ENCODE measurements at places on chromosomes 2 and 18. TPM values are rescaled to one million over a fixed set of nuclear protein-coding genes. Genes with fewer than 3 reads are reported as not detected.

The IL18RAP gene
- 6.0 TPM for total RNA-seq

The VWC2L gene
- total RNA-seq = not detected

The PRSS56 gene
- not detected for total RNA-seq

The ADAM23 gene
- total RNA-seq = 0.07 TPM

The TMEM237 gene
- total RNA-seq = 14.3 TPM

The METTL8 gene
- total RNA-seq = 44.8 TPM

The KCNF1 gene
- not detected for total RNA-seq

The ARHGAP25 gene
- total RNA-seq = 61.5 TPM

The SERPINB7 gene
- not detected for total RNA-seq

The FLACC1 gene
- total RNA-seq = 0.76 TPM

The UGT1A10 gene
- not detected for total RNA-seq

The ZSWIM2 gene
- total RNA-seq = not detected

The SCYGR4 gene
- not detected for total RNA-seq

The MFSD2B gene
- total RNA-seq = 0.25 TPM

The ACYP2 gene
- total RNA-seq = 6.0 TPM

The ASNSD1 gene
- 43.2 TPM for total RNA-seq

The PAX8 gene
- total RNA-seq = 0.63 TPM

The MGAT5 gene
- total RNA-seq = 36.9 TPM

The UGT1A7 gene
- not detected for total RNA-seq

The RFTN2 gene
- total RNA-seq = not detected

The ASB18 gene
- not detected for total RNA-seq

The FIGN gene
- total RNA-seq = not detected

The LIPG gene
- total RNA-seq = 0.18 TPM

The BOK gene
- 0.22 TPM for total RNA-seq

The AQP12B gene
- not detected for total RNA-seq

The SIGLEC15 gene
- total RNA-seq = not detected

The LHCGR gene
- total RNA-seq = not detected

The SNTG2 gene
- total RNA-seq = 2.5 TPM

The NAT8 gene
- total RNA-seq = not detected

The VWA3B gene
- total RNA-seq = not detected

The TUBB8B gene
- not detected for total RNA-seq

The MCEE gene
- 13.8 TPM for total RNA-seq

The ADGRF3 gene
- 5.7 TPM for total RNA-seq
